ENCODE measurements at places on chromosomes 16 and 17. TPM values are rescaled to one million over a fixed set of nuclear protein-coding genes. Genes with fewer than 3 reads are reported as not detected.

DNA sequence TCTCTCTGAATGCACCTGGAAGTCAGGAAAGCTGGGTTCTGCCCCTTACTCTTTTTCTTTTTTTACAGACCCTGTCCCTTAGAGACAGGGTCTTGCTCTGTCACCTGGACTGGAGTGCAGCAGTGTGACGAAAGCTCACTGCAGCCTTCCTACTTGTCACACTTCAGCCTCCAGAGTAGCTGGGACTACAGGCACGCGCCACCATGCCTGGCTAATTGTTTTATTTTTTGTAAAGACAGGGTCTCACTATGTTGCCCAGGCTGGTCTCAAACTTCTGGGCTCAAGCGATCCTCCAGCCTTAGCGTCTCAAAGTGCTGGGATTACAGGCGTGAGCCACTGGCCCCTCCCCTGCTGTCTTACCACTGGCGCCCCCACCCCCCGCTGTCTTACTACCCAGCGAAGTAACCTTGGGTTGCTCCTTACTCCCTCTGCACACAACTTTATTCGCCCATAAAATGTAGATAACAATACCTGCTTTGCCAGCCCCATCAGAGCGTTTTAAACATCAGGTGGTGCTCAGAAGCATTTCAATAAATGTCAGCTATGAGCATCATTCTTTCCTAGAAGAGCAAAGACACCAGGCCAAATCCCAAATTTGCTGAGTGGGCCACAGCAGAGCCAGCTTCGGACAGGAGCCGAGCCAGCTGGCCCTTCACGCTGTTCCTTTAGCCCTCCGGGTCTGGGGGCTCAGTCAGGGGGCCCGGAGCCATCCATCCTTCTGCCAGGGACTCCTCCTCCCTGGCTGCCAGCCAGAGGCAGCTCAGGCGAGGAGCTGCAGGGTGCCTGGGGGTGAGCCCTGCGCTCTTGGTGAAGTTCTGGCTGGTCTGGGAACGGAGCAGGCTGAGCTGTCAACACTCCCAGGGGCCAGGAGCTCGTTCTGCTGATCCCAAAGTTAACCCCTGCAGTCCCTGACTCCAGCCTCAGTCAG is 24.4 kb downstream of the SRL start:
- no peaks in the 10 kb centered on the region for H3K36me3 ChIP-seq
- H3K27ac ChIP-seq = no peak overlapping the region
- DNase-seq = no peak

- H3K27ac ChIP-seq = no peak overlapping the region
- H3K4me1 ChIP-seq = no peaks in the 10 kb centered on the region
- DNase-seq = no peak
- H3K36me3 ChIP-seq = no peaks in the 10 kb centered on the region
- H3K4me3 ChIP-seq = no peak overlapping the region
- H3K27me3 ChIP-seq = no peaks in the 10 kb centered on the region
Observed at GRCh38 chr16:57358086-57358420, 530 bp upstream of the CCL22 start.

DNA sequence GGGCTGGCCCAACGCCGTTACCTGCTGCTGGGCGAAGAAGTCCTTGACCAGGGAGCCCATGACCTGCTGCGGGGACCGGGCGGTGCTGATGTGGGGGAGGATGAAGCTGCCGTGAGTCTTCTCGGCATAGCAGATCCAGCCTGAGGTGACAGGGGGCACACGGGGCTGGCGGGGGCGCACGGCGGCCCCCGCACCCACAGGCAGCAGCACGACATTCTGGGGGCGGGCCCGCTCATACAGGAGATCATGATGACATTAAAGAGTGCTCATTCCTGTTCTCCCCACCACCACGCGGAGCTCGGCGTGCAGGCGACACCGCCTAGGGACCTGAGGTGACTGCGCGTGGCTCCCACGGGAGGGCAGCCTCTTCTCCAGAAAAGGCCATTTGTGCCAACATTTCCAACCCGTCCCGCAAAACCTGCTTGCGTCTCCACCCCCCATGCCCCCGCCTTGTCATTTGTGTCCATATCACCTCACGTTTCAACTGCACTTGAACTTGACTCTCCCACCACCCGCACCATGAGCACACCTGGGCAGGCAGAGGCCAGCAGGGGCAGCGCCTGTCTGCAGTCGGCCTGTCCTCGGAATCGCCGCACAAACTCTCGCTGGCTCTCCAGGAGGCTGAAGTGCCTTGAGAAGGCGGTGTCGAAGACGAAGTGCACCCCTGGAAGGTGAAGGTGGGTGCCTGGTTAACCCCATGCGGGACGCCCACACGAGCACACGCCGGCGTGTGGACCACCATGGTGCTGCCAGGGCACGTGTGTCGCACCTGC is 6.4 kb downstream of the CIAO3 start:
- no peak overlapping the region for H3K4me3 ChIP-seq
- H3K36me3 ChIP-seq = no peaks in the 10 kb centered on the region
- no peak overlapping the region for H3K27ac ChIP-seq
- H3K4me1 ChIP-seq = peaks cover 4% of the 10 kb centered on the region
- H3K27me3 ChIP-seq = no peaks in the 10 kb centered on the region
- DNase-seq = no peak

- peaks cover 7% of the 10 kb centered on the region for H3K36me3 ChIP-seq
- DNase-seq = no peak
- H3K27me3 ChIP-seq = no peaks in the 10 kb centered on the region
- no peak overlapping the region for H3K27ac ChIP-seq
- H3K4me3 ChIP-seq = no peak overlapping the region
- H3K4me1 ChIP-seq = peaks cover 7% of the 10 kb centered on the region
Observed at GRCh38 chr16:69711115-69711740, 15.1 kb downstream of the NQO1 start.

GRCh38 chr16:46859719-46860152 is 24.4 kb upstream of the GPT2 start:
- no peaks in the 10 kb centered on the region for H3K36me3 ChIP-seq
- no peak for DNase-seq
- no peak overlapping the region for H3K4me3 ChIP-seq

DNA sequence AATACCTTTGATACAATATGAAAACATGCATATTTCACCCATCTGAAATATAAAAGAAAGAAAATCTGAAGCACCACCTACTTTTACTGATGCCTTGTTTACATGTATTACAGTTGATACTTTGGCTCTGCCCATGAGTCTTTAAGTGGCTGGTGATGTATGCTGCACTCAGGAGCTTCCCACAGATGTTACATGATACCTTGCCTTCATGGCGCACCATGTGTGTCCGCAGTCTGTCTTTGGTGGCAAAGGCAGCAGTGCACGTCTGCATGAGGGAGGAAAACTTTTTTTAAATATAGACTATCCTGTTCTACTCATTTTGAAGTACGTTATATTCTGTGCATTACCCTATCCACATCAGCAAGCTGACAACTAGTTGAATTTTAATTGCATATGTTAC is 7.5 kb downstream of the VEZF1 start:
- no peak for DNase-seq
- H3K4me1 ChIP-seq = peaks cover 45% of the 10 kb centered on the region
- no peaks in the 10 kb centered on the region for H3K27me3 ChIP-seq
- H3K27ac ChIP-seq = no peak overlapping the region

- DNase-seq = no peak
- H3K36me3 ChIP-seq = no peaks in the 10 kb centered on the region
- H3K4me3 ChIP-seq = no peak overlapping the region
- no peak overlapping the region for H3K27ac ChIP-seq
- peaks cover 67% of the 10 kb centered on the region for H3K27me3 ChIP-seq
- H3K4me1 ChIP-seq = peaks cover 5% of the 10 kb centered on the region
Observed at GRCh38 chr16:85873153-85873552, 25.8 kb upstream of the IRF8 start.

DNA sequence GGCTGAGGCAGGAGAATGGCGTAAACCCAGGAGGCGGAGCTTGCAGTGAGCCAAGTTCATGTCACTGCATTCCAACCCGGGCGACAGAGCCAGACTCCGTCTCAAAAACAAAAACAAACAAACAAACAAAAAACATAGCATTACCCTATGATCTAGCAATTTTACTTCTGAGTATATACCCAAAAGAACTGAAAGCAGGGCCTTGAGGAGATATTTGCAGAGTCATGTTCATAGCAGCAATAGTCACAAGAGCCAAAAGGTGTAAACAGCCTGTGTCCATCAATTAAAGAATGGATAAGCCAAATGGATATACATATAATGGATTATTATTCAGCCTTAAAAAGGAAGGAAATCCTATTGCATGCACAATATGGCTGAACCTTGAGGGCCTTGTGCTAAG is 63.1 kb downstream of the TOM1L2 start:
- H3K27ac ChIP-seq = no peak overlapping the region
- H3K4me1 ChIP-seq = peaks cover 25% of the 10 kb centered on the region
- H3K36me3 ChIP-seq = peaks cover 30% of the 10 kb centered on the region
- H3K4me3 ChIP-seq = no peak overlapping the region
- no peak for DNase-seq

DNA sequence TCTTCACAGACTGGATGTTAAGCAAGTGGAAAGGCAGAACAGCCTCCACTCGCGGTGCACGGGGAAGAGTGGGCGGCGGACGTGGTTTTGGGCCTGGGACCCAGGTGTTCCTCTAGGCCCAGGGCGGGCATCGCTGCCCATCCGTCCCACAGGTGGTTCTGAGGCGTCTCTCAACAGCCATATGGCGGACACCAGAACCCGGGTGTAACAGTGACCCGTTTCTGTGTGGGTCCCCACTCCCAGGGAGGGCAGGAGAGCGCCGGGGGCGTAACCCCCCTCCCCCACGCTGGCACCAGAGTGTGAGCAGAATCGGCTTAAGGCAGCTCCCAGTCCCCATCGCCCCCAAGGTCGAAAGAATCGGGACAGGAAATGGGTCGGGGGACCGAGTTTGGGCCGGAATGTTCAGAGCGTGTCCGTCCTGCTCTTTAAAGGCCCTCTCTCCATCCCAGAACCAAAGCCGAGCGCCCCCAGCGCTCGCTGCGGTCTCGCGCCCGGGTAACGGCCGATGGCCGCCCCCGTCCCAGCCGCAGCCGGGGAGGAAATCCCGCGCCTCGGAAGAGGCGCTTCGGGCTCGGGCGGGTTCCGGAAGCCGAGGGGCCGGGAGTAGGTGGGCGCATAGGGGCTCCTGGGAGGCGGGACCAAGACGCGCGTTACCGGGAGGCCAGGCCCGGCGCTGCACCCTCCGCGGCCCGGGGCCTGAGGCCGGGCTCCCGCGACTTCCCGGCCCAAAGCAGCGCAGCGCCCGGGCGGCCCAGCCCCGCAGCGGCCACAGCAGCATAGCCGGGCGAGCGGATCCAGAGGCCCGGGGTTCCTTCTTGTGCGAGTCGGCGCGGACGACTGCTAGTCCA is at the start of gene TK2:
TK2 (minus strand) TSS at position 839 of the 848 bp plus-strand sequence; CDS start at position 778, 61 bp downstream.
- H3K4me1 ChIP-seq = peaks cover 48% of the 10 kb centered on the region
- peak within 1 kb of the TSS; percentile 90 for H3K4me3 ChIP-seq
- DNase-seq = peak; percentile 82
- H3K27ac ChIP-seq = peak within 1 kb of the TSS; percentile 87

DNA sequence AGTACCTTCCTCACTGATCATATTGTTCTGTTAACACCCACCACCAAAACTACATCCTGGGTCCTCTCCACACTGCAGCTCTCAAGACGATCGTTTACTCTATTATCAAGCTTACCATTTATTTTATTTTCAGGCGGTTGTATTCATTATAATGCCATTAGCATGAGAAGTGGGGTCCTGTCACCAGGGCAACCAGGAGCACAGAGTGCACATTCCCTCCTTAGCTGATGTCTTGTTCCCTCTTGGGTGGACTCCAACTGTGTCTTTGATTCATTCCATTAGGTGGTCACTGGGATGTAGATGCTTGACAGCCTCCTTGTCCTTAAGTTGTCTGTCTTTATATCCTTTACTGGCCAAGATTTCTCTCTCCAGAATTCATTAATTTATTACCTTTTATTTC is 965.9 kb upstream of the EEF2KMT start:
- peaks cover 3% of the 10 kb centered on the region for H3K27me3 ChIP-seq
- H3K4me1 ChIP-seq = no peaks in the 10 kb centered on the region
- no peak overlapping the region for H3K27ac ChIP-seq
- no peak for DNase-seq
- H3K36me3 ChIP-seq = no peaks in the 10 kb centered on the region

DNA sequence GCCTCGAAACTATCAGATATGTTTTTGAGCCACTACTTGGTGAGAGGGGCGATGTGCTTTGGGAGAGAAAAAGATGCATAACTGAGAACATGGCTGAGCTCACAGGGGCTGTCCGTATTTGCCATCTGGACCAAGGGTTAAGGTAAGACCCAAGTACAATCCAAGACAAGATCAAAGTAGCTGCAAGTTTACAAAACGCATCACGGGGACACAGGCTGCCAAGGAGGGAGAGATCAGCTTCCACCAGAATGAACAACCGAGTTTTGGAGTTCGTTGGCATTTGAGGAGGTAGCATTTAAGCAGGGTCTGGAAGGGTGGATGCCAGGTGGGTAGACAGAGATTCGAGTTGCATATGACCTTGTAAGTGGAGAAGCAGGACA is 2.2 kb downstream of the PITPNC1 start:
- peaks cover 28% of the 10 kb centered on the region for H3K4me1 ChIP-seq
- H3K36me3 ChIP-seq = peaks cover 12% of the 10 kb centered on the region
- no peak for DNase-seq
- H3K27me3 ChIP-seq = peaks cover 5% of the 10 kb centered on the region

GRCh38 chr17:78409191-78409928 is 30.9 kb downstream of the PGS1 start:
- no peaks in the 10 kb centered on the region for H3K27me3 ChIP-seq
- H3K36me3 ChIP-seq = peaks cover 4% of the 10 kb centered on the region
- peaks cover 23% of the 10 kb centered on the region for H3K4me1 ChIP-seq
- DNase-seq = no peak
- peak overlapping the region; percentile 33 for H3K27ac ChIP-seq
- H3K4me3 ChIP-seq = peak overlapping the region; percentile 47

- H3K27ac ChIP-seq = no peak overlapping the region
- H3K4me3 ChIP-seq = no peak overlapping the region
- H3K36me3 ChIP-seq = no peaks in the 10 kb centered on the region
- H3K4me1 ChIP-seq = peaks cover 4% of the 10 kb centered on the region
Observed at GRCh38 chr16:84331998-84332780, 36.1 kb upstream of the ATP2C2 start.

- H3K4me1 ChIP-seq = no peaks in the 10 kb centered on the region
- H3K27ac ChIP-seq = no peak overlapping the region
- no peak for DNase-seq
- H3K36me3 ChIP-seq = no peaks in the 10 kb centered on the region
- H3K27me3 ChIP-seq = no peaks in the 10 kb centered on the region
- H3K4me3 ChIP-seq = no peak overlapping the region
Observed at GRCh38 chr16:30473231-30474073, 910 bp downstream of the ITGAL start.

- no peak overlapping the region for H3K27ac ChIP-seq
- peaks cover 19% of the 10 kb centered on the region for H3K27me3 ChIP-seq
- H3K36me3 ChIP-seq = no peaks in the 10 kb centered on the region
Observed at GRCh38 chr16:78072275-78072674, 27.2 kb upstream of the WWOX start.

- H3K36me3 ChIP-seq = no peaks in the 10 kb centered on the region
- peaks cover 16% of the 10 kb centered on the region for H3K27me3 ChIP-seq
- H3K4me3 ChIP-seq = peak overlapping the region; percentile 60
Observed at GRCh38 chr16:14013145-14013570, 58.0 kb upstream of the MRTFB start.

- H3K27me3 ChIP-seq = peaks cover 23% of the 10 kb centered on the region
- no peak for DNase-seq
- no peak overlapping the region for H3K27ac ChIP-seq
- no peaks in the 10 kb centered on the region for H3K4me1 ChIP-seq
- no peaks in the 10 kb centered on the region for H3K36me3 ChIP-seq
Observed at GRCh38 chr17:12756786-12757185, 32.5 kb upstream of the ARHGAP44 start.

- no peak overlapping the region for H3K4me3 ChIP-seq
- H3K27me3 ChIP-seq = peaks cover 6% of the 10 kb centered on the region
- no peaks in the 10 kb centered on the region for H3K36me3 ChIP-seq
- H3K4me1 ChIP-seq = no peaks in the 10 kb centered on the region
Observed at GRCh38 chr16:82242201-82242600, 72.2 kb upstream of the MPHOSPH6 start.

The CDK3 gene
- 14.1 TPM for total RNA-seq

The CTU2 gene
- 27.1 TPM for total RNA-seq

The KCNH4 gene
- not detected for total RNA-seq

The KRT20 gene
- total RNA-seq = 41.9 TPM

The LGALS9B gene
- total RNA-seq = 0.29 TPM

The CPHXL2 gene
- not detected for total RNA-seq

The KRTAP4-3 gene
- total RNA-seq = not detected

The DPEP3 gene
- total RNA-seq = not detected

All from type B pancreatic cell (in vitro differentiated cells).